ENCODE measurements at places on chromosomes 16 and 17.
A peak's percentile ranks its signal among the peaks of the same experiment; 100 is the strongest.

GRCh38 chr16:80519189-80519588 lies 21.6 kb upstream of the DYNLRB2 start:
- DNase-seq: no peak

GRCh38 chr16:48574140-48574539 lies 35.8 kb downstream of the N4BP1 start:
- no peak for DNase-seq

GRCh38 chr16:68091380-68092261 lies 6.5 kb downstream of the NFATC3 start:
- peak; percentile 52 for DNase-seq

DNA sequence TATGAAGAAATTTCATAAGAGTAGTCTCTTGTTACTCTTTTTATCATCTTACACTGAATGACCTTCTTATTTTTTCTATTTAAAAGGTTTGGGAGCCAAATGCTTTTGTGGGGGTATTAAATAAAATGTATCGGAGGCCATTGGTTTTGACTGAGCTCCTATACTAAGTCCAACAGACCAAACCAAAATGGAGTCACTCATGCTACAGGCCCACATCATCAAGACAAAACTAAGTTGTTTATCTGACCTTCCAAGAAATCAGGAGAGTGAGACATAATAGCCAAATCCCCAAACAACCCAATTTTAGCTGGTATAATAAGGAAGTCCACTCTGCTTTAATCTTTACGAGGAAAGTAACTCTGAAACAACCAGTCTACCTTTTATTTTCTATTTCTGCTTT lies 48.1 kb upstream of the ALOX12 start:
- no peak for DNase-seq

DNA sequence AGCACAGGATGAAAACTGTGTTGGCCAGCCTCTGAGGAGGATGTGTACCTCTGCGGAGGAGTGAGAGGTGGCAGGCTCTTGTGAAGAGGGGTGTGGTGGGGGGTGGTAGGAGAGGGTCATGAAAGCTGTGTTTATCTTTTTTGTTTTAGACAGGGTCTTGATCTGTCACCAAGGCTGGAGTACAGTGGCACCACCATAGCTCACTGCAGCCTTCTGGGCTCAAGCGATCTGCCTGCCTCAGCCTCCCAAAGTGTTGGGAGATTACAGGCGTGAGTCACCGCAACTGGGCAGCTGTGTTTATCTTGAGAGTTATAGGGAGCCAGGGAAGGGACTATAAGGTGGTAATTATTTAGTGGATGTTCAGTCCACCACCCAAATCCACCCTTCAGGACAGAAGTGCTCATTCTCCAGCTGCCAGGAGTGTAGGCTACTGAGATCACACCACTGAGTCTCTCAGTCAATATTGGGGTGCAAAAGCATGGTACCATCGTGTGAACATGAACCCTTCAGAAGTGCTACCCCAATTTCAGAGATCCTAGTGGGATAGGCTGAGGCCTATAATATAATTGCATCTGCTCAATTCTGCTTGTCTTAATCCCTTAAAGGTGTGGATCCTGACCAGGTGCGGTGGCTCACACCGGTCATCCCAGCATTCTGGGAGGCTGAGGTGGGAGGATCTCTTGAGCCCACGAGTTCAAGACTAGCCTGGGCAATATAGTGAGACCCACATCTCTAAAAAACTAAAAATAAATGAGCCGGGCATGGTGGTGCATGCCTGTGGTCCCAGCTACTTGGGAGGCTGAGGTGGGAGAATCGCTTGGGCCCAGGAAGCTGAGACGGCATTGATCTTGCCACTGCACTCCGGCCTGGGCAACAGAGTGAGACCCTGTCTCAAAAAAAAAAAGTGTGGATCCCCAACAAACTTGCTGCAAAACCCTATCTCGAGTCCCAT lies 788 bp upstream of the EXOC3L1 start:
- DNase-seq: no peak

Measured in HFFc6 (cell line).